Smooth muscle cell of trachea (primary cell): ENCODE measurements at places on chromosomes 2 and 18. TPM values are rescaled to one million over a fixed set of nuclear protein-coding genes. Genes with fewer than 3 reads are reported as not detected.

Gene TRIB2
- total RNA-seq, result 16.6 and 18.4 TPM in 2 replicates

Gene SLC16A14
- total RNA-seq, result 2.0 and 2.6 TPM in 2 replicates

Gene ABCA12
- total RNA-seq, result under 0.01 and 0.17 TPM in 2 replicates

Gene EDAR
- total RNA-seq, result not detected in 2 replicates

Gene IL1R2
- 0.83 TPM in 1 of 2 replicates, not detected in the other for total RNA-seq

Gene CTNNA2
- under 0.01 TPM in 1 of 2 replicates, not detected in the other for total RNA-seq

Gene LIMS4
- 1.2 and 3.6 TPM in 2 replicates for total RNA-seq

Gene NTSR2
- total RNA-seq, result not detected in 2 replicates

Gene MC5R
- not detected in 2 replicates for total RNA-seq

Gene ICA1L
- total RNA-seq, result 3.6 and 7.1 TPM in 2 replicates

Gene ADRA2B
- not detected in 2 replicates for total RNA-seq

Gene FNDC4
- 21.7 and 34.7 TPM in 2 replicates for total RNA-seq

Gene RAD51AP2
- total RNA-seq, result not detected in 2 replicates

Gene FBXO41
- total RNA-seq, result 1.9 and 3.1 TPM in 2 replicates

Gene AGXT
- not detected in 2 replicates for total RNA-seq

Gene RIT2
- not detected in 2 replicates for total RNA-seq

Gene CERKL
- 0.15 and 0.17 TPM in 2 replicates for total RNA-seq

Gene CFAP221
- not detected in 2 replicates for total RNA-seq

Gene CIDEA
- total RNA-seq, result 0.29 TPM in 1 of 2 replicates, not detected in the other

Gene CPO
- 0.17 TPM in 1 of 2 replicates, not detected in the other for total RNA-seq

Gene MEX3C
- 33.7 and 36.4 TPM in 2 replicates for total RNA-seq
